ENCODE measurements at places on chromosomes 1 and 21.

- no peak for ATAC-seq
- H3K27ac ChIP-seq: no peak overlapping the region
- H3K4me1 ChIP-seq: peaks cover 9% of the 10 kb centered on the region
- H3K36me3 ChIP-seq: peaks cover 7% of the 10 kb centered on the region
Observed at GRCh38 chr1:29237852-29238619, 1.7 kb downstream of the PTPRU start.

DNA sequence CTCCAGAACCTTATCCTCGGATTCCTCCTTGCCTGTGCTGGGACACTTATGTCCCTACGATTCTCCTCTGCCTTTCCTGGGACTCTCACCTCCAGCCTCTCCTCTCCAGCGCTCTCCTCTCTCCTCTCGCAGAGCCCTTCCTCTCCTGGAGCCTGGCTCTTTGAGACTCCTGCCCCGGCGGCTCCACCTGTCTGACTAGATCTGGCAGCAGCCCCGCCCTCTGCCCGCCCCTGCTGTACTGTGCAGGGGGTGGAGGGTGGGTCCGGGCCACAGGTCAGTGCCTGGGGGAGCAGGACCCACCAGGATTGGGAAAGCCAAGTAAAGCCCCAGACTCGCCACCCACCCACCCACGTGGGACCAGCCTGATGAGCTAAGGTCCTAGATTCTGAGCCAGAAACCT is 1.6 kb downstream of the ELOVL1 start:
- peaks cover 30% of the 10 kb centered on the region for H3K4me1 ChIP-seq
- peaks cover 67% of the 10 kb centered on the region for H3K36me3 ChIP-seq
- peak overlapping the region; percentile 87 for H3K27ac ChIP-seq
- peak overlapping the region; percentile 92 for H3K4me3 ChIP-seq

DNA sequence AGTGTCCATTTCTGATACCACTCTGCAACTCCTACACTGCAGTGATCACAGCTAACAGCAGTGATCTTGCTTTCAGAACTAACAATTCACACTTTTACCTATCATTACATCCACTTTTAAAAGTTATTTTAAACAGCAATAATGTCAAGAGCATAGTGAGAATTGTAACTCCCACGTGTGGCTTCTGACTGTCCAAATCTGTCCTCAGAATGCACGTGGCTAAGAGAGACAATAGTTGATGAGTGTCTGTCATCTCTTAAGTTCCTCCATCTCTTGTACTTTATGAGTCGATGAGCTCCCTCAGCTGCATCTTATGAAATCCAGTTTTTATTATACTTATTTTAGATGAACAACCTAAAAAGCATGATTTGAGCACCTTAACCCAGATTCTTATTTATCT is 16.5 kb upstream of the CFHR5 start:
- no peak for ATAC-seq
- H3K36me3 ChIP-seq: no peaks in the 10 kb centered on the region
- peaks cover 9% of the 10 kb centered on the region for H3K27me3 ChIP-seq
- H3K4me3 ChIP-seq: no peak overlapping the region

DNA sequence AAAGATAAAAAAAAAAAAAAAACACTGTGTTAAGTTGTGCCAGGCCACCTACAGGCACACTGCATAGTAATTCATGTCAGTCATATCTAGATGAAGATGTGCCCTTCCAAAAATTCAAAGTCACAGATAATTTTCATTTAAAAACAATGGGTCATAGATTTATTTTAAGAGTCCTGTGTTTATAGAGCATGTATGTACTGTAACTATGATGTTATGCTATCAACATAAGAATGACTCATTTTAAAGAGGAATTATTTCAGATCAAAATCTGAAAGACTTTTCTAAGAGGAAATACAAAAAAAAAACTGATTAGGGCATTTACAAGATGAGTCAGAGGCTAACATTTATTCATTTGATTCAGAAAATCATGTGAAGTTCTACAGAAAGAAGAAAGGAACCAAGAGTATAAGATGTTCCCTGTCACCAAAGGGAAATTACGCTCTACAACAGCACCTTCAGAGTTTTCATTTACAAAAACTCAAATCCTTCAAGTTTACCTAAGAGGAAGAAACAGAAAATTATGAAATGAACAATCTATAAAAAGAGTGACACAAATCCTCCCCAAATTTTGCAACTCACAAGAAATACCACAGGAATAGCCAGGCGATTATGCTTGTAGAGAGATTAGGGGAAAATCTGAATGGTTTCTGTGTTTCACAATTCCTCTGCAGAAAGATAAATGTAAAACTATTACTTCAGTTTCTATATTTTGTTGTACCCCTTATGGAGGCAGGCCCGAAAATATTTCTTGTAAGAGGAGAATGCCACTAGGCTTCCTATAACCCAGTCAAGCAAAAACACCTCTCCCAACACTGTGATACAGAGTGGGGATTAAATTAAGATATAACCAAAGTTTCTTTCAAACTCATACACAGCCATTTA is 13.8 kb downstream of the TP53BP2 start:
- no peaks in the 10 kb centered on the region for H3K27me3 ChIP-seq
- H3K27ac ChIP-seq: peak overlapping the region; percentile 88

Measured in activated T-helper 17 cell treated with anti-CD3 and anti-CD28 coated beads, Interleukin-2, amount 50 U/mL, for 72 hours (primary cell).